Upper lobe of left lung (tissue), 6 donors: ENCODE measurements at places on chromosomes 3 and 15. TPM values are rescaled to one million over a fixed set of nuclear protein-coding genes. Genes with fewer than 3 reads are reported as not detected.

The KCNMB2 gene
- not detected for total RNA-seq

- peak; percentile 43 for DNase-seq
Measured at GRCh38 chr3:141050576-141051442, at the start of gene SPSB4. SPSB4 (plus strand) TSS chr3:141051347; CDS start chr3:141066105, 14,758 bp downstream.

DNA sequence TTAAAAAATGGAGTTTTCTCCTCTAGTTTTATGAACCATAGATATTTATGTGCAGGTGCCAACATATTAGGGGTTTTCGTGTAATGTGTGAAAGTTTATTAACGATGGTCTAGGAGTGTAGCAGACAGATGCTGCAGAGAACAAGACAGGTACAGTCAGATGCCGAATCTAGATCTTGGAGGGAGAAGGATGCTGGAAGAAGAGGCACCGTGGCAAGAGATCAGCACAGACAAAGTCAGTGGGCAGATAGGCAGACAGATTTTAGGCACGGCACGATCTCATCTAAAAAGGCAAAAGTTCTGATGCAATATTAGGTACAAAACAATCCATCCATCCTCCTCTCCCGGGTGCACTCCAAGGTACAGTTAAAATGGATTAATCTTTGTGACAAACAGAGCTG lies 161.6 kb downstream of the TIGIT start:
- no peak for DNase-seq

GRCh38 chr3:128572644-128573105 lies 77.9 kb downstream of the RPN1 start:
- DNase-seq: no peak

GRCh38 chr3:145678401-145678800 lies 482.6 kb downstream of the PLOD2 start:
- no peak for DNase-seq
